GM12878 (cell line): ENCODE measurements at places on chromosomes 2 and 18.

- no peak overlapping the region for H3K27ac ChIP-seq
- no peaks in the 10 kb centered on the region; the same call in 1 of the 2 replicates for H3K4me1 ChIP-seq
- no peaks in the 10 kb centered on the region for H3K27me3 ChIP-seq
- no peak overlapping the region for H3K4me3 ChIP-seq
Observed at GRCh38 chr18:26734760-26735159, 130.7 kb downstream of the AQP4 start.

DNA sequence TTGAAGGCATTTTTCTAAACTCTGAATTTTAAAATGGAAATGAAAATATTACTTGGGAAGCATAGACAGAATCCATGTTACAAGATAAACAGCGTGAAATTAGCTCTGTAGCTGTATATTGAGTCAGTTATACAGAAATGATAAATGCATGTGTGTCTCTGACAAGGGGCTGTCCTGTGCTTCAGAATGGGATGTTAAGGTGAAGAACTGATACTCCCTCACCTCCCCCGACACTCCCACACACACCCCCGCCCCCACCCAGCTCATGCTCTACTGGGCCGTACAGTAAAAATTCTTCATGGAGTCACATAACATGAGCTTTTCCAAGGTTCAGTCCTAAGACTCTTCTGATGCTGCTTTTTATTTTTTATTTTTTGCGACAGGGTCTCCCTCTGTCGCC, 869 bp upstream of the THUMPD2 start:
- no peak overlapping the region for H3K4me3 ChIP-seq
- H3K36me3 ChIP-seq: no peaks in the 10 kb centered on the region
- H3K4me1 ChIP-seq: peaks cover 4% of the 10 kb centered on the region
- H3K27ac ChIP-seq: no peak overlapping the region
- no peak for DNase-seq

GRCh38 chr18:38307914-38308313, 742.3 kb upstream of the CELF4 start:
- H3K36me3 ChIP-seq: no peaks in the 10 kb centered on the region
- no peaks in the 10 kb centered on the region for H3K27me3 ChIP-seq
- DNase-seq: no peak
- no peak overlapping the region for H3K27ac ChIP-seq

DNA sequence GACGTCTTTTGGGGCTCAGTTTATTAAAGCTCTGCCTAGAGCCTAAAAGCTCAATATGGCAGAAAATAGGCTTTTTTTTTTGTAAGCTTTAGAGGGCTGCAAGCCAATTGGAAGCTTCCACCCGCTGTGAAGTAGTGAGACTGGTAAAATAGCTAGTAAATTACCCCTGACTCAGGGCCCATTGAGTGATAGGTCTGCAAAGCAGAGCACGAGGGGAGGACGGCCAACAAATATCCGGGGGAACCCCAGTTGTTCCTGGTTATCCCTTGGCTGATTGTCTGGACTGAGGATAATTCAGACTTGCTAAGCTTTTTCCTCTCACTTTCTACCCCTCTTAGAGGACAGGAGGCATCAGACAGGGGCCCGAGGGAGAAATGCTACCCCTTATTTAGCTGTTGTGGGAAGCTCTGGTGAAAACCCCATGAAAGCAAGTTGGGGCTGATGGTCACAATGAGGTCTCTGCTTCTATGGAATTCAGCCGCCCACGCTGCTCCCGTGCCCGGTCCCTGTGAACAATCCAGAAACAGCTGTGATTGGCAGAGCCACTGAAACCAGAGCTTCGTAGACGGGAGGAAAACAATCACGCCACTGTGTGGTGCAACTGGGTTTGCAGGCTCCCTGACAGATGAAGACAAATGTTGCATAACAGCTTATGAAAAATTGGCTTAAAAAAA, 141.9 kb upstream of the LGALSL start:
- no peak overlapping the region for H3K4me3 ChIP-seq
- no peak for DNase-seq
- H3K27ac ChIP-seq: no peak overlapping the region

GRCh38 chr2:95381212-95382191, 21.0 kb upstream of the FAHD2A start:
- DNase-seq: no peak
- no peaks in the 10 kb centered on the region for H3K4me1 ChIP-seq
- H3K4me3 ChIP-seq: no peak overlapping the region
- no peaks in the 10 kb centered on the region for H3K36me3 ChIP-seq
- no peak overlapping the region for H3K27ac ChIP-seq
- peaks cover 1% of the 10 kb centered on the region; the same call in 1 of the 2 replicates for H3K27me3 ChIP-seq

- no peaks in the 10 kb centered on the region for H3K27me3 ChIP-seq
- no peaks in the 10 kb centered on the region for H3K36me3 ChIP-seq
- no peaks in the 10 kb centered on the region for H3K4me1 ChIP-seq
- H3K27ac ChIP-seq: no peak overlapping the region
- no peak overlapping the region for H3K4me3 ChIP-seq
Observed at GRCh38 chr2:160156100-160156499, 44.0 kb downstream of the ITGB6 start.

- H3K27ac ChIP-seq: no peak overlapping the region
- no peaks in the 10 kb centered on the region; the same call in 1 of the 2 replicates for H3K4me1 ChIP-seq
- no peak for DNase-seq
- 0 out of 2 replicates have a peak, but pooled peaks cover 1% of the 10 kb centered on the region for H3K36me3 ChIP-seq
- H3K27me3 ChIP-seq: no peaks in the 10 kb centered on the region
Observed at GRCh38 chr2:85564144-85564563, 2.9 kb upstream of the GGCX start.

GRCh38 chr2:16138811-16139662, 198.7 kb downstream of the MYCN start:
- H3K4me3 ChIP-seq: no peak overlapping the region
- H3K36me3 ChIP-seq: no peaks in the 10 kb centered on the region
- no peaks in the 10 kb centered on the region for H3K27me3 ChIP-seq
- no peaks in the 10 kb centered on the region for H3K4me1 ChIP-seq
- H3K27ac ChIP-seq: no peak overlapping the region

DNA sequence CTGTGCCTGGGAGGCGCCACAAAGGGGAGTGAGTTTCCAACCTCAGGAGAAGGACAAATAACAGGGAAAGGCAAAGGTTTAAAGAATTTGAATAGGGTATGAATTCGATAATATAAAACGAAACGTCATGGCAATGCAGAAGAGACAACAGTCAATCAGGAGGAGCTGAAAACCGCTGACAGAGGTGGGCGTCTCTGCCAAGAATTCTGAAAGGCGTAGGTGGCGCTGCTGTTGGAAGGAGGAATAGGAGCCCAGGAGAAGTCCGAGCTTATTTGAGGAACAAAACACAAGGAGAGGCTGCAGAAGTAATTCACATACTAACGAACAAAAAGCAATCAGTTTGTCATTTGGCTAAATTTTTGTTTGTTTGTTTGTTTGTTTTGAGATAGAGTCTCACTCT, 485.8 kb upstream of the POU3F3 start:
- no peak for DNase-seq
- no peaks in the 10 kb centered on the region for H3K27me3 ChIP-seq
- H3K4me3 ChIP-seq: no peak overlapping the region
- H3K27ac ChIP-seq: no peak overlapping the region
- no peaks in the 10 kb centered on the region for H3K36me3 ChIP-seq

- H3K27me3 ChIP-seq: no peaks in the 10 kb centered on the region
- H3K4me1 ChIP-seq: no peaks in the 10 kb centered on the region
- H3K4me3 ChIP-seq: no peak overlapping the region
- no peak overlapping the region for H3K27ac ChIP-seq
Observed at GRCh38 chr2:62425684-62426083, 80.3 kb downstream of the TMEM17 start.

DNA sequence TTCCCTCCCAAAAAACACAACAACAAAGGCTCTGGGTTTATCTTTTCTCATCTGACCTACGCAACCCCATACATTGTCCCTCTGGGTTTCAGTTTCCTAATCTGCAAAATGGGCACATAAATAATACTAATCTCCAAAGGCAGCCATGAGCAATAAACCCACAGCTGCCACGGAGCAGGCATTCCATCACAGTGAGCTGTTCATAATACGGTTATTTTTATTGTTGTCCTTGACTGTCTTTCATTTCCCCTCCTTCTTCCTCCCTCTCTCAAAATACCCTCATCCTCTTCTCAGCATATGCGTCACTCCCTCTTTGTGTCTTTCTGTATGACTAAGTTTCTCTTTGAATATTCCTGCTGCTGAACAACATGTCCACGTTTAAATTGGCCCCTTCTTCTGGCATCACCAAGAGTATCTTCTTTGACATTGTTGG, 129.8 kb upstream of the CAB39 start:
- H3K27me3 ChIP-seq: no peaks in the 10 kb centered on the region
- H3K36me3 ChIP-seq: peaks cover 15% of the 10 kb centered on the region
- peaks cover 57% of the 10 kb centered on the region for H3K4me1 ChIP-seq
- H3K4me3 ChIP-seq: peak overlapping the region; percentile 44; the same call in 1 of the 2 replicates
- peak overlapping the region; percentile 97 for H3K27ac ChIP-seq

DNA sequence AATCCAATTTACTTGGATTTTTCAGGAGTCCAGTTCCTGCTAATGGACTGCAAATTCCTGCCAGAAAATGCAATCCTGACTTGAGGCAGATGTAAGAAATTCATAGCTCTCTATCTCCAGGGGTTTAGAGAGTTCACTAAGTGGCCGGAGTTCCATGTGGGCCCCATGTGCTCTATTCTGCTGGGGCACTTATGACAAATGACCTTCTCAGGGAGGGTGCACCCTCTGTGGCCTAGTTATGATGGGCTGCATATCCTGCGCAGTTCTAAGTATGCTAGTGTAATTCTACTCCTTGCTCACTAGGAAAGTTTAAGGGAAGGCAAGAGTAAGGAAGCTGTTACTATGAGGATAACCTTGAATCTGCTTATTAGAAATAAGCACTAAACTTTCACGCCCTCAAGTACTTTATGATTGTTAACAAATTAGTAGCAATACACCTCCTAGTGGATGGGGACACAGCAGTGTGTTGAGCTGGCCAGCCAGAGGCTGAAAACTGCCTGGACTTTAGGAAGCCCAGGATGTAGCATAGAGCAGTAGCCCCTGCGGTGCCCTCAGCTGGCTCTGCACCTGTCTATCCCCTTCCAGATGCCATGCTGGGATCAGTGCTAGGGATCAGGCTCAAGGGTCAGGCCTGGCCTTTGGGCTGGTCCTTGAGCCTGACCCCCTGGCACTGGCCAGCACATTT, 14.4 kb downstream of the SMYD1 start:
- H3K4me1 ChIP-seq: no peaks in the 10 kb centered on the region
- no peak for DNase-seq
- H3K27ac ChIP-seq: no peak overlapping the region
- peaks cover 2% of the 10 kb centered on the region; the same call in 1 of the 2 replicates for H3K27me3 ChIP-seq
- no peaks in the 10 kb centered on the region for H3K36me3 ChIP-seq

DNA sequence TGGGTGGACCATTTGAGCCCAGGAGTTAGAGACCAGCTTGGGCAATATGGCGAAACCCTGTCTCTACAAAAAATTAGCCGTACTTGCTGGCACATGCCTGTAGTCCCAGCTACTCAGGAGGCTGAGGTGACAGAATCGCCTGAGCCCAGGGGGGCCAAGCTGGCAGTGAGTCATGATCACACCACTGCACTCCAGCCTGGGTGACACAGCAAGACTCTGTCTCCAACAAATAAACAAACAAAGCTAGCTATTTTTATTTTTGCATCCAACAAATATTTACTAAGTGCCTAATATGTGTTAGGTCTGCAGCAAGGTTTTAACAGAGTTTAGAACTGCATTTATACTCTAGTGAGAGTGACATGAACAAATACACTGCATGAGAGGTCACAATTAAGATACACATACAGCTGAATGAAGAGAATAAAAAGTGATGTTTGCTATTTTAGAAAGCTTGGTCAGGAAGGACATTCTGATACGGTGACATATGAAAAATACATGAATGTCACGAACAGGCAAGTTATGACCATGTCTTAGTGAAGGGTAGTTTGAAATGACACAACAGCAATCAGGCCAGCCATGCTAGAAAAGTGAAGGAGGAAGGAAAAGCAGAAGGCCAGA, 83.2 kb upstream of the FRZB start:
- no peak overlapping the region for H3K27ac ChIP-seq
- H3K36me3 ChIP-seq: no peaks in the 10 kb centered on the region
- DNase-seq: no peak
- no peaks in the 10 kb centered on the region for H3K27me3 ChIP-seq
- H3K4me1 ChIP-seq: no peaks in the 10 kb centered on the region
- H3K4me3 ChIP-seq: no peak overlapping the region

- DNase-seq: no peak
- H3K27me3 ChIP-seq: no peaks in the 10 kb centered on the region
- H3K4me3 ChIP-seq: no peak overlapping the region
- no peaks in the 10 kb centered on the region for H3K4me1 ChIP-seq
Observed at GRCh38 chr2:209719034-209719433, 52.6 kb upstream of the UNC80 start.

DNA sequence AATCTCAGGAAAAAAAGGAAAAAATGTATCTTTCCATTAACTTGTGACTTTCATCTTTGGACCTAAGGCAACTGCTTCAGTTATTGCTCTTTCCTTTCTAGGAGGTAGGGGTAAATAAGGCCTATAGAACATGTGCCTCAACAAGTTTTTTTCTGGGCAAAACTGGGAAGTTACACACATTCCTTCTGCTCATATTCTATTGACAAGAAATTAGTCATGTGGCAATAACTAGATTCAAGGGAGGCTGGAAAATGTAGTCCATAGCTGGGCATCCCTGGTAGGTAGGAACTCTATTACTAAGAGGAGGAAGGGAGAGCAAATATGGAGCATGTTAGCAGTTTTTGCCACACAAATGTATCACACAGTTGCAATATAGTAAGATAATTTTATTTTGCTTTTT, 37.7 kb upstream of the NEMP2 start:
- no peak for DNase-seq
- H3K4me1 ChIP-seq: no peaks in the 10 kb centered on the region
- H3K4me3 ChIP-seq: no peak overlapping the region
- H3K27ac ChIP-seq: no peak overlapping the region

- peaks cover 34% of the 10 kb centered on the region for H3K4me1 ChIP-seq
- H3K4me3 ChIP-seq: peak overlapping the region; percentile 95
- no peaks in the 10 kb centered on the region for H3K27me3 ChIP-seq
- H3K27ac ChIP-seq: peak overlapping the region; percentile 92
- DNase-seq: no peak
- H3K36me3 ChIP-seq: peaks cover 5% of the 10 kb centered on the region
Observed at GRCh38 chr2:240586919-240587800, 626 bp downstream of the CAPN10 start.

DNA sequence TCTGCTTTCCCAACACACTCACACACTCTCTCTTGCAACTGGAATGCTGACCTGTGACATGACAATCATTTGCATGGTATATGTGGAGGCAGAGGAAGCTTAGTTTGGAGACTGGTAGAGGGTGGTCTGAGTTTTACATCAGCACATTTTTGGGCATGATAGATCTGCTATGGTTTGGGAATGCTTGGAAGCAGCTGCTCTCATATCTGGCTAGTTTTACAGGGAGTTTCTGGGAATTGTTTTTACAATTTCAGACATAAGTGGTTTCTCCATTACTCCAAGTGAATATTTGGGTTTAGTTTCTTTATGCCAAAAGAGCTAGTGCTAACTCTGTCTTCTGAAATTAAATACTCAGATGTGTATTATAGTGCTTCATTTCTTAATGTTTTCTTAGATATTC, 977.6 kb downstream of the SUCLG1 start:
- H3K27me3 ChIP-seq: no peaks in the 10 kb centered on the region
- H3K4me1 ChIP-seq: no peaks in the 10 kb centered on the region
- H3K36me3 ChIP-seq: no peaks in the 10 kb centered on the region
- no peak for DNase-seq

GRCh38 chr2:205605638-205606304, 76.5 kb upstream of the NRP2 start:
- no peak overlapping the region for H3K4me3 ChIP-seq
- no peaks in the 10 kb centered on the region for H3K4me1 ChIP-seq
- H3K27ac ChIP-seq: no peak overlapping the region
- H3K36me3 ChIP-seq: no peaks in the 10 kb centered on the region
- peaks cover 1% of the 10 kb centered on the region; the same call in 1 of the 2 replicates for H3K27me3 ChIP-seq

GRCh38 chr18:68837665-68838451, 40.0 kb downstream of the CCDC102B start:
- DNase-seq: no peak
- no peaks in the 10 kb centered on the region for H3K4me1 ChIP-seq
- H3K4me3 ChIP-seq: no peak overlapping the region
- H3K36me3 ChIP-seq: no peaks in the 10 kb centered on the region
- H3K27ac ChIP-seq: no peak overlapping the region
- H3K27me3 ChIP-seq: no peaks in the 10 kb centered on the region
